NCI-H1930 (cell line): ENCODE measurements at places on chromosomes 11 and 22.

- peak; percentile 68 for DNase-seq
These were observed 49.5 kb downstream of the OR4D9 start for GRCh38 chr11:59560702-59561473.

GRCh38 chr22:38870791-38871359 is 1.1 kb downstream of the CBX6 start:
- DNase-seq = no peak

GRCh38 chr11:111886844-111887243 is 7.5 kb downstream of the CFAP68 start:
- no peak for DNase-seq

GRCh38 chr22:49411236-49411635 is 416.4 kb downstream of the BRD1 start:
- DNase-seq = no peak

DNA sequence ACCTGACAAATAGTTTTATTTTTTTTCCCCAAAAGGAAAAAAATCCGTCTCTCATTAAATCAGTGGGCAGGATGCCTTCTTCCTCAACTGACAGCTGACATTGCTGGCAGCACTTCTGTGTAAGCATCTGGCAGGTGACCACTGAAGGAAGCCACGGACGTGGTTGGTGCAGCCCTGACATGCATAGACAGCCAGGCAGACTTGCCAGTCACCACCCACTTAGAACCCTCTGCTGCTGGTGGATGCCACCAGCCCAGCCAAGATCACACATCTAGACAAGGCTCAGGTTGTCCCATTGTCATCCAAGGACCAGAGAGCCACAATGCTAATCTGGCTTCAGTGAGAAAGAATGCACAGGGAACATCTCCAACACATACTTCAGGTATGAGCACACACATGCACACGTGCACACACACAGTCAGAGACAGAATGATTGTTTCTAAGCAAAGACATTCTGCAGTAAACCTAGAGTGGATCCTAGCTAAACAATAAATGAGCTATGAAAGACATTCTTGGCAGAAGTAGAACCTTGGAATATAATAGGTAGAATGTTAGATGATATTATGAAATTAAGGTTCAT is 49.8 kb upstream of the BMAL1 start:
- no peak for DNase-seq
